ENCODE measurements at places on chromosomes 1 and 21. TPM values are rescaled to one million over a fixed set of nuclear protein-coding genes. Genes with fewer than 3 reads are reported as not detected.
A peak's percentile ranks its signal among the peaks of the same experiment; 100 is the strongest.

The PDC gene
- not detected for total RNA-seq

The LRRC53 gene
- not detected for total RNA-seq

The RIMKLA gene
- 0.14 TPM for total RNA-seq

The KIF1B gene
- 16.6 TPM for total RNA-seq

The VASH2 gene
- total RNA-seq, result 0.63 TPM

The BTBD8 gene
- 8.7 TPM for total RNA-seq

The DCAF8 gene
- total RNA-seq, result 41.6 TPM

The COL11A1 gene
- total RNA-seq, result 3.3 TPM

The S100A9 gene
- 88.6 TPM for total RNA-seq

The WNT3A gene
- total RNA-seq, result not detected

The RNU1-3 gene
- under 0.01 TPM for total RNA-seq

- no peak for DNase-seq
Measured at GRCh38 chr1:53125122-53125521, 17.3 kb downstream of the SLC1A7 start.

GRCh38 chr1:53938136-53938830, 7.2 kb downstream of the IFT25 start:
- DNase-seq, result no peak

DNA sequence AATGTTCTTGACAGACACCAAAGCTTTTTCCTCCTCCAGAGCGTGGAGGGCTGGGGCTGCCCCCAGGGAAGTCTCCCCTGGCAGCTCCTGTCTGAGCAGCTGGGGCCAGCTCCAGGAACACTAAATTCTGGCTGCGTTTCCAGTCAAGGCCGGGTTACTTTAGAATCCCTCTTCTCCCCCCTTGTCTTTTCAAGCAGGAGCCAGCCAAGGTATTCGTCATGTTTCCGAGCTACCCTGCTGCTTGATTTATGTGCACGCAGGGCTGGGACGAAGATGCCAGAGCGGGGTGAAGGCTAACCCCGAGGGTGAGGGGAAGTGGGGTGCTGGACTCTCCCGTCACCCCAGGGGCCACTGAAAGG, 68.1 kb upstream of the ANGPTL1 start:
- DNase-seq, result no peak

- no peak for DNase-seq
Measured at GRCh38 chr1:198674009-198674408, 35.2 kb downstream of the PTPRC start.

DNA sequence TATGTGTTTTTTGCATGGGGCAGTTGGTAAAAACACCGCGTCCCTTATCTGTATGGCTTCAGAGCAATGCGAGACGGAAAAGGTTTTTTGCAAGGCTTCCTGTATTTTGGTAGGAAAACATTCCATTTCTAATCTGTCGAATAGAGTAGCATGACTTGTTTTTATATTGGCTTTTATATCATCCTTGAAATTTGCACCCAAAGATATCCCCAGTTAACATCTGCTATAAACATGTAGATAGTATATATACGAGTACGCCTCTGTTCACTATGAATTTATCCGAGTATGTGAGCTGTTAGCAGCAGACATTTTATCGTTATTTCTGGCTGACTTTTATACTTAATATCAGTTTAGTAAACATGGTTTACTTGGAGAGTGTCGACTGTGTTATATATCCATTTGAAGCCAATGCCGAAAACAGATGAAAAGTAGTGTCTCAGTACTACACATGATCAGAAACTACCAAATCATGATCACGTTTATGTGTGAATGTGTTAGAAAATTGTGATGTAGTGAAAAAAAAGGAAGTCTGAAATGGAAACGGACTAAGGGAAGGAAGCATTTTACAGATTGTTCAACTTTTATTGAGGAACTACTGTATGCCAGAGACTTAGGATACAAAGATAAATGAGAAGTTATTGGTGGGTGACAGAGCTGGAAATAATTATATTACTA, 1.0 kb downstream of the LEPR start:
- DNase-seq, result no peak

GRCh38 chr21:23887725-23888306, 1719.5 kb downstream of the MRPL39 start:
- DNase-seq, result no peak

- DNase-seq, result no peak
Measured at GRCh38 chr1:169103480-169103893, 3.0 kb upstream of the ATP1B1 start.

DNA sequence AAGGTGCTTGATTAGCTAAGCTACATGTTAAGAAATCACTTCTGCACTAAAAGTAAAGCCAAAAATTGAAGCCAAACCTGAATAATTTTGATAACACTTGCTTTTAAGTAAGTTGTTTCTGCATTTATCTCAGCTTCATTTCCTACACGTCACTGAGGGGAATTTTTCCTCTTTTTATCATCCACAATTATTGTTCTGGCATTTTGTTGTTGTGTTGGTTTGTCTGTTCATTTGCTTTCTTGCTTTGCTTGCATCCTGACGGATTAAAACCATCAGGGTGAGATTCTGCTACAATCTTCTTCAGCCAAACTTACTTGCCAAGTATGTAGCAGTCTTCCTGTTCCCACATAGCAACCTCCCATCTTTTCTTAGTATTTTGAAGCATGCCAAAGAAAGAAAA, 18.0 kb upstream of the EEIG2 start:
- no peak for DNase-seq

DNA sequence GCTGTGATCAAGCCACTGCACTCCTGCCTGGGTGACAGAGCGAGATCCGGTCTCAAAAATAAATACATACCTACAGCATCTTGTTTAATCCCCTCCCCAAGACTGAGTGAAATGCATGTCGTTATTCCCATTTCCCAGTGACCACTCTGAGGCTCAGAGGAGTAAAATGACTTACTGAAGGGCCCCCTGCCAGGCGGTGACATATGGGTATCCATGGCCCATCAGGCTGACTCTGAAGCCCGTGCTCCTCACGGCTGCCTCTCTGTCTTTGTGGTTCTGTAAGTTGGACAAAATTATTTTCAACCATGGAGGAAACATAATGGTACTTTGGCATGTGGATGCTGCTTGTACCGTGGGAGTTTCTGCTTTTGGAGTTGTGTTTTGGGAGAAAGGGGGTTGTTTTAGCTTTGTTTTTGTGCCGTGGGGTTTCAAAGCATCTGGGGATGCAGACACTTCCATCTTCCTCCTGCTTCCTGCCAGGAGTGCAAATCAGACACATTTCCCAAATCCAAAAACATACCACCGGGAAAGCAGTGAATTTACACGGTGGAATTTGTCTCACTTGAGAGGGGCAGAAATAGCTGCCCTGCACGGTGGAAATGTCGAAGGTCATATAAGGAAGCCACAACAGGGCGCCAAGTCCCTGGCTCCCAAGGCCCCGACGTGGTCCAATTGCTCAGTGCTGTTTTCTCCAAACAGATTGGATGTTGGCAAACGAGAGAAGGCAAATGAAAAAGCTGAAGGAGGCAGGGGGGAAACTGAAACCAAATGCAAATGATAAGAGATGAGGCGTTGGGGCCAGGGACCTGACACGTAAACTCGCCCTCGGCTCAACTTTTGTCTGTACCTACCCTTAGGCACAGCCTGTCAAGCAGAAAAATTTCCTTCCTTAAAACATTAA, 17.1 kb upstream of the PINK1 start:
- DNase-seq, result no peak

- DNase-seq, result no peak
Measured at GRCh38 chr1:235947989-235948388, 81.3 kb upstream of the LYST start.

GRCh38 chr1:110597966-110598365, 8.2 kb downstream of the KCNA2 start:
- DNase-seq, result no peak

DNA sequence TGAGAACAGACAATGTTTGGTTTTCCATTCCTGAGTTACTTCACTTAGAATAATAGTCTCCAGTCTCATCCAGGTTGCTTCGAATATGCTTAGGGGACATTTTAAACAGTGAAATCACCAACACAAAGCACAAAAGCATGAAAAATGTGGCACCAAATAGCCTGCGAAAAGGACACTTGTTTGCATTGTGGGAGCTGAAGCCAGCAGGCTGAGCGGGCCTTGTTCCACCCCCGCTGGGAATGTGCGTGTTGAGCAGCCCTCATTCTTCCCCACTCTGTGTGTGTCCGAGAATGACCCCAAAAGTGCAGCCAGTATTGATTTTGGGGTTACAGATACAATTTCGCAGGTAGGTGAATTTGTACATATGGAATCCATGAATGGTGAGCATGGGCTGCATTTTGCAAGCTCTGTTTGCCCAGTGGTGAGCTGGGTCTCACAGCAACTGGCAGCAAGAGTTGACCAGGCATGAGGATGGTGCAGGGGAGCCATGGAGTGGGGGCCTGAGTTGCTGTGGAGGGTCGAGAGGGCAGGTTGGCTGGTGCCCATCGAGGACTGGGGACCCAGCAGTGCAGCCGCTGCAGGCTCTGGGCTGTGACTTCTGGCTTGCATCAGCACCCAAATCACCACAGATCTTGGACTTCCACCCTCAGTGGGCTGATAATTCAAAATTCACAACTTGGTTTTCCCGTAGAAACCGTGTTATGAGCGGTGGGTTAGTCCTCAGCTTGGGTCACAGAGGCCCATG, 29.4 kb downstream of the NENF start:
- DNase-seq, result no peak

GRCh38 chr1:38941093-38941492, 537 bp downstream of the RHBDL2 start:
- DNase-seq, result no peak

- DNase-seq, result peak; percentile 92
Measured at GRCh38 chr1:28112388-28113241, 24.2 kb upstream of the EYA3 start.

- no peak for DNase-seq
Measured at GRCh38 chr1:6370006-6370405, 23.6 kb downstream of the ACOT7 start.

DNA sequence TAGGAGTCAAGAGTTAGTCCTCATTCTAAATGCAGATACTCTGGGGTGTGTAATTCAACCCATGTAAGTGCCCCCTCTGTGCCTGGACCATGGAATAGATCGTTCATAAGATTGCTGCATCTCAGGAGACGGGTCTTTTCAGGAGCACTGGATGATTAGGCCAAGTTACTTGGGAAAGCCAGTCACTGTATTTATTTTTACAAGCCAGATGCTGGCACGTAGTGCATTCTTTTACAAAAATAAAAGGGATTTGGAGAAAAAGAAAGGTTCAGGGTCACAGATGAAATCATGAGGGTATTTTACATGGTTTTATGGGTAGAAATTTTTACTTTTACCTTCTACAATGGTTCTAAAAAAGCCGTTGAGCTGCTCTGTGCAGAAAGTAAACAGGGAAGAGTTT, 102.6 kb upstream of the UBE2U start:
- DNase-seq, result no peak

GRCh38 chr1:25695090-25695770, 78.6 kb downstream of the MAN1C1 start:
- peak; percentile 90 for DNase-seq

DNA sequence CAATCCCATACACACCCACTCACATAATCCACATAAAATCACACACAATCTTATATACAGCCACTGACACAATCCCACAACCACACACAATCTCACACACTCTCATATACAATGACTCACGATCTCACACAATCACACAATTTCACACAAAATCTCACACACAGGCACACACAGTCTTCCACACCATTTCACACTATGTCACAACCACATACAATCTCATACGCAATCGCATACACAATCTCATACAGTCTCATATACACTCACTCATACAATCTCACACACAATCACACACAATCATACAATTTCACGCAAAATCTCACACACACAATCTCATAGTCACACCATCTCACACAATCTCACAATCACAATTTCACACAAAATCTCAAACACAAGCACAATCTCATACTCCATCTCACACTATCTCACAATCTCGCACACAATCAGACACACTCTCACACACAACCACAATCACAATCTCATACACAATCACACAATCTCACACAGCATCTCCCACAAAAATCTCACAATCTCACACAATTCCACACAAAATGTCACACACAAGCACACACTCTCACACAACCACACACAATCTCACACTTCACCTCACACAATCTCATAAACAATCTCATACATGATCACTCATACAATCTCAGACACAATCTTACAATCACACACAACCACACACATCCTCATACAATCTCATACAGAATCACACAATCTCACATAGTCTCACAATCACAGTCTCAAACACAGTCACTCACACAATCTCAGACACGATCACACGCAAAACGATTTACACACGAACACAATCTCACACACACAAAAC, 18.5 kb downstream of the CASZ1 start:
- DNase-seq, result no peak

DNA sequence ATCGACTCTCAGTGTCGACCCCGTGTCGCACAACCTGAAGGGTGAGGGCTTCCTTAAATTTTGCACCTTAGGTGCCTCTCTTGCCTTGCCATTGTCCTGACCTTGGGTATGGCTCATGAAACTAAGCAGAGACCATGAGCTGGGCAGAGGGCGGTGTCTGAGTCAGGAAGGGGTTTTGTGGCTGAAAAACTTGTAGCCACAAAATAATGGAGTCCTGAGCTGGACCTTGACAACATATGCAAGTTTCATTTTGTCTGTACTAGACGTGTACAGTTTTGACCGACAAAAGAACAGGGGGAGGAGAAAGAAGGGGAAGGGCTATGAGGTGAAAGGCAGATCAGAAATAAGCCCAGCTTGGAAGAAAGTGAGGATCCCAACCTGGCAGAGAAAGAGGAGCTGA, 8.3 kb upstream of the RUNX1 start:
- no peak for DNase-seq

DNA sequence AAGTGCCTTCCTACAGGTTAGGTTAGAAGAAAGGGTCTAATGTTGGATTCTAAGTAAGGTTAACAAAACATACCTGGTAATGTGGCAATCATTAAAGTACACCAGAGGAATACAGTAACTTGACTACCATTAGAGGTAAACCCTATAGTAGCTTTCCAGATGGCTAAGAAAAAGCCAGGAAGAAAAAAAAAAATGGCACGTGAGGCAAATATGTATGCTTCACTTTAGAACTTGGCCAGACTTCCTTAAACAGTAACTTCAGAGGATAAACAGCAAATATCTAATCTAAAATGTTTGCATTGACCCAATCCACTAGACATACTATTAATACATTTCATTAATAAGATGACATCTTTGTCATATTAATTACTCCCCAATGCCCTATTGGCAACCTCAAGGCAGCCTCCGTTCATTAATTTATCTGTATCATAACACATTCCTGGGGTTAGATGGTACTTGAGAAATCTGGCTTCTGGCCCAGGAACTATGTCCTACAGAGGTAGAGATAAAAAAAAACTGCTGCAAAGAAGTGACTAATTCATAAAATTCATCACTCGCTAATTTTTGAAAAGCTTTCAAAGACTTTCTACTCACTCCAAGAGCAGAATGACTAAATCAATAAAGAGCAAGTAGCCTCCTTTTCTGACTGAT, 5.8 kb downstream of the DCAF8 start:
- DNase-seq, result no peak

DNA sequence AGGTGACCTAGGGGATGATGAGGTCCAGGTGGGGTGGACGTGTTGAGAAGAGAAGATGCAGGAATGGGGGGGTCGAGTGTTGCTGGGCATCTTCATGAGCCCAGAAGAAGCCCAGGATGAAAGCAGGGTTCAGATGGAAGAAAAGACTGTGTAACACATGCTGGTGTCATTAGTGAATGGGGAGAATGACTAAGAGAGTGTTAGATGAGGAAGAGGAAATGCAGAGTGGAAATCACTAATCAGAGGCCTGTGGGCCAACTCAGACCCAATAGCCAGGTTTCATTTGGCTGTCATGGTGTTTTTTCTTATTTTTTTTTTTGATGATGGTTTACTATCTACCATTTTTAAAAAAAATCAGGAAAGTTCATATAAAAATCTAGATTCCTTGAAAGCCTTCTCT, 180.8 kb upstream of the CAMK1G start:
- DNase-seq, result no peak

GRCh38 chr1:214638459-214638807, 35.4 kb downstream of the CENPF start:
- no peak for DNase-seq
